ENCODE measurements at places on chromosomes 11 and 22.

GRCh38 chr11:16713594-16713993, 24.9 kb upstream of the C11orf58 start:
- no peak for DNase-seq

DNA sequence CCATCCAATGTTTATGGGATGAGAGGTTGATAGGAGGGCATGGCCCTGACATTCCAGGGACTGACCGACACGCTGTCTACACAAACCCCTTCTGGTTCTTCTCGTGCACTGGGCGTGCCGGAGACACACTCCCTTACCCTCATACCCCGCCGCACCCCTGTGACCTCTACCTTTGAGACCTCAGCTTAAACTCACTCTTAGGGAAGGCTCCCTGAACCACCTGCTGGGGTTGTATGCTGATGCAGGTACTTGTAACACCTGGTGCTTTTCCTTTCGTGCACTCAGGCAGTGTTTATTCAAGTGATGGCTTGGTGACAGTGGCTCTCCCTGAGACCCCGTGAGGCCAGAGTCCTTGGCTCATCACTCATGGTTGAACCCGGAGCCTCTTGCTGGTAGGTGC, 12.0 kb downstream of the PPARA start:
- DNase-seq, result no peak

- no peak for DNase-seq
These were observed 33.7 kb downstream of the EXPH5 start for GRCh38 chr11:108559904-108560303.

DNA sequence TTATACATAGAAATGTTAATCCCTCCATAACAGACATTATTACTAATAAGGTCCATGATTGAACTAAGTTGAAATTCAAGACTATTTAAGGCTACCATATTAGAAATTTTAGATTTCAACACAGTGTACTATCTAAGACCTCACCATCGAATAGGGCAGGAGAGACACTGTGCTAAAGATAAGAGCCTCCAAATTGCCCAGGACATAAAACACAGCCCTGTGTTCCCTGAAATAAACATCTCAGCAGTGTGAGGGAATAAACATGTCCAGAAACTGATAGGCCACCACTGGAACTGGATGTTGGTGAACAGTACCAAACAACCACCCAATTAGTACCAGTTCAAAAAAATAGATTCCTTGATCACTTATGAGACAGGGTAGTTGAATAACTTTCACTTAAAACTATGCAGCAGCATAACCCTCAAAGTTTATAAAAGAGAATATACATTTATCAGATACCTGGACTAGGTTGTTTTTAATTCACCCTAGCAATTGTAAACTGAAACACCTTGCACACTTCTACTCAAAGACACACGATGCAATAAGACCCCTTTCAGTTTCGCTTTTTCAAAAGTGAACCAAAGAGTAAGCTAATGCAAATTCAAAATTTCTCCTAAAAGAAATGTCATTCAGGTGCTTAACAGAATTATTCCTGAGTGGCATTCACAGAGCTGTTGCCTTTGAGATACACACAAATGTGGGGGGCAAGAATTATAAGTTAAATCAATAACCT, 34.3 kb downstream of the USP28 start:
- no peak for DNase-seq

DNA sequence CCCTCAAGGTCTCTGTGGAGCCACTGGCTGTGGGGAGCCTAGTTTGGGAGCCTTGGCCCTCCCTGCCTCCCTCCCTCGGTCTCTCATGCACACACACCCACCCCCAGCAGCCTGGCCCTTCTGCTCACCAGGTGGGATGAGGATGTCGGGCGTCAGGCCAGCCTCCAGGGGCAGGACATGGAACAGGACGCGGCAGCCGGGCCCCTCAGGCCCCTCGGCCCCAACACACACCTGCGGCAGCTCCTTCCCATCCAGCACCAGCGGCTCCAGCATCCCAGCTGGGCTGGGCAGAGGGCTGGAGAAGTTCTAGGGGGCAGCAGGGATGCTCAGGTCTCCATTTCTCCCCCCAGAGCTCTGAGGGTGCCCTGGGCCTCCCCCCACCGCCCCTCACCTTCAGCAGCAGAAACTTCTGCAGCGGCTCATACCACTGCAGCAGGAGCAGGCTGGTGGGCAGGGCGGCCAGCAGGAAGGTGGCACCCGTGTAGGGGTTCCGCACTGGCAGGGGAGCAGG, 11.2 kb downstream of the MAP4K2 start:
- DNase-seq, result no peak

GRCh38 chr11:66045177-66045639, 3.8 kb downstream of the GAL3ST3 start:
- DNase-seq, result no peak

DNA sequence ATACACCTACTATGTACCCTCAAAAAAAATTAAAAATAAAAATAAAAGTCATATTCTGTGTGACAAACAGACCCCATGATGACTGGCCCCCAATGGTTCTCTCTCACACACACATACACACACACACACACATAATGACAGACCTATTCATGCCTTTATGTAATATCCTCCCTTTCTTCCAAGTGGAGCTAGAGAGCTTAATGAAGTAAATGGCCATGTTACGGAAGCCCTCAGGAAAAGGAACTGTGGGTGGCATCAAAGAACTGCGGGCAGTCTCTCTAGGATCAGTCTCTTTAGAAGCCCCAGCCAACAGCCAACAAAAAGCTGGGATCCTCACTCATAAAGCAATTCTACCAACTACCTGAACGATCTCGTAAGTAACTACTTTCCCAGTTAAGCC, 125.5 kb downstream of the SIK3 start:
- no peak for DNase-seq

DNA sequence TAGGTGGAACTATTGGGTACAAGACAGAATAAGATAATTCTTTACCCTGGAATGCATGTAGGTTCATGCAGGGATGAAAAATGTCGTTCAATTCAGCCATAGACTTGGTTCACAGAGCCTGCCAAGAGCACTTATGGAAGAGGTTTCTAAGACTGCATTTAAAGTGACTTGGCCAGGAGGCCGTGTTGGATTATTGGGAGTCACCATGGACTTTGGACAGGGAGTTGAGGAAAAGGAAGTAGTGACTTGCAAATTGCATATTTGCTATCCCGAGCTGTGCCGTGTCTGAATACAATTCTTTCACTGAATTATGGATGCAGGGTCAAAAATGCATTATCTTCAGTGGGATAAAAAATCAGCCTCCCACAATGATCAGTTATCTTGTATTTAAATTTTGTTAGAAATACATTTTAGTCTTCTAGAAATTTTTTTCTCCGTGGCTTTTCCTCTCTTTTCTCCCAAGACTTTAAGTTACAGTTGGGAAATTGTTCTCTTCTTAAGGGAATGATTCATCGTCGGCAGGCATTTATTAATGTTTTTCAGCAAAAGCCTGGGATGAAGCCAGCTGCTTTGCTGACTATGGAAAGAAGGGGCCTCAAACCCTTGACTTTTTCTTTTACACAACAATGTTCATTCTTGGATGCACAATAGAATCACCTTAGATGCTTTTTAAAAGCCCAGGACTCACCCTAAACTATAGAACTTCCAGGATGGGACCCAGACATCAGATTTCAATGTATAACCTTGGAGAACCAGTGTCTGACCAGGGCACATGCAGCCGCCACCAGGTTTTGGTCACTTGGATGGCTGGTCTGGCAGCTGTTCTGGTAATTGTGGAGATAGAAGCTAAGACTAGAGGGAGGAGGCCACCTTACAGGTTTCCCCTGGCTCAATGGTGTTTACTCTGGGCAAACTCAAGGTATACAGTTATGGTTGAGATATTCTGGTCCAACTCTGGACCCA, 70.8 kb downstream of the FAT3 start:
- no peak for DNase-seq

DNA sequence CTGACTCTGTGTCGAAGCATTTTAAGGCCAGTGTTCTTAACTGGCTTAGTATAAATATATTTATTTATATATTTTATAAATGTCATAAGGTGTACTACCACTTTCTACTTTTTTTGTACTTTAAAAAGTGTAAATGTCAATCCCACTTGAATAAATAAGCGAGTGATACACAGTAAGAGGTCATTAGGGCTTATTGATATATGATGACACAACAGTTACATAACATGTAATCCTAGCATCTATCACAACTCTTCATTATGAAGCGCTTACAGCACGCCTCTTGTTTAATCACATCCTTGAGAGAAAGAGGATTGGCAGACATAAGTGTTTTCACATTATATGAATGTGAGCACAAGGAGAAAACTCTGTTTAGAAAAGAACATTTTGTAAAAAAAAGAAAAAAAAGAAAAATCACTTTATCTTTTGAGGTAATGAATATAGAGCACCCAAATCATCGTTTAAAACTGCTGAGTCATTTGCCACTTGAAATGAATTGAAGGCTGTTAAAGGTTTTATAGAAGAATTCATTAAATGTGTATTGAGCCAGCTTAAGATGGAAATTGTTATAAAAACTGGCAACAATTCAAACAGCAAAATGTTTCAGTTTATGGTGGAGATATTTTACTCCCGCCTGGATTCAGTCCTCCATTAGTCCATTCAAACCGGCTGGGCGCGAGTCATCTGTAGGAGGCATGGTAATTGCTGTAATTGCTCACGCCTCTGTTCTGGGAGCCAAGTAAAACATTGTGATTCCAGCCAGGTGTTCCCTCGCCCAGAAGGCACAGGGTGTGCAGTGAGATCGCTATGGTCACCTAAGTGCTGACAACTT, 627.3 kb upstream of the KIRREL3 start:
- peak; percentile 81 for DNase-seq

- DNase-seq, result no peak
These were observed 3.6 kb downstream of the CACNG2 start for GRCh38 chr22:36699915-36700314.

DNA sequence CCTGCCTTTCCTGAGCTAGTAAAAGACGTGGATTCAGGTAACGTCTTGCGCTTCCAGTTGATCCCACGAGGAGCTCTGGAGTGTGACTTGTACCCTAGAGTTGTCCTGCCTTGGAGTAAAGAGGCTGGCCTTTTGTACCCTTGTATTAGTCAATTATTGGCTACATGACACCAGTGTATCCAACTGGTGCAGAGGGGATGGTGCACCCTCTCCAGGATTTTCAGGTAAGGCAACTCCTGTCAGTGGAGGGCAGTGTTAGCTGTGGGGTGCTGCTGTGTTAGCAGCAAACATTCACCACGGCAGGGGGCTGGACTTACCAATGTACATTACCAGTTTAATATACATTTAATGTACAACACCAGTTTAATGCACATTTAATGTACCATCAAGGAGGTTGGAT, 233.5 kb downstream of the MIAT start:
- DNase-seq, result no peak

- no peak for DNase-seq
These were observed 3.7 kb upstream of the PGGHG start for GRCh38 chr11:285021-285893.

GRCh38 chr22:23123804-23124254, 18.0 kb downstream of the RSPH14 start:
- no peak for DNase-seq

GRCh38 chr11:7513234-7514098, at the start of gene PPFIBP2:
PPFIBP2 (plus strand) TSS chr11:7513999; CDS start chr11:7549476, 35,477 bp downstream.
- no peak for DNase-seq

- DNase-seq, result no peak
These were observed 2.4 kb downstream of the ZDHHC24 start for GRCh38 chr11:66543263-66544107.

DNA sequence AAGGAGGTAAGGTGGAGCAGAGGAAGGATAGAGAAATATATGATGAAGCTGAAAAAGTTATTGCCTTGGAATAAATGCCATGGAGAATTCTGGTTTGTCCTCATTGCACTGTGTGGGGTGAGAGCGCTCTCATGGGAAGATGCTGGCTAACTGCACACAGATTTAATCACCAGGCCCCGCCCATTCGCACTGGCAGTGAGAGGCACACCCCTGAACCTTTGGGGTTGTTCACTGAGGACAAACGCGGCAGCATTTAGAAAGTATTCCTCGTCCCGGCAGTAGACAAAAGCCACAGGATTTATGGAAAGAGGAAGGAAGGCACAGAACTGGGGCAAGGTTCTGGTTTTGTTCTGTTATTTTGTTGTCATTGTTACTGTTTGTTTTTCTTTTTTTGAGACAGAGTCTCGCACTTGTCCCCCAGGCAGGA, 70.2 kb downstream of the MED15 start:
- DNase-seq, result no peak

DNA sequence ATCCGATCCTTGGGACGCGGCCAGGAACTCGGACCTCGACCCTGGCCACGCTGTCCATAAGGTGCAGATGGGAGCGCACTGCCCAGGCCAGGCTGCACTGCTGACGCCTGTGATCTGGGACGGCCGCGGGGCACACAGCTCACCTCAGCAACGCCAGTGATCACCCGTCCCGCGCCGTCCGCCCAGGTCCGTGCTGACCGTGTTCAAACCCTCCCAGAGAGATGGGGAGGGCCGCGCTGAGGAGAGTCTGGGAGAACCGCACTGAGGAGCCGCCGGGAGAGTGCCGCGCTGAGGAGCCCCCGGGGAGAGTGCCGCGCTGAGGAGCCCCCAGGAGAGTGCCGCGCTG, 636 bp downstream of the KCNQ1OT1 start:
- DNase-seq, result no peak

DNA sequence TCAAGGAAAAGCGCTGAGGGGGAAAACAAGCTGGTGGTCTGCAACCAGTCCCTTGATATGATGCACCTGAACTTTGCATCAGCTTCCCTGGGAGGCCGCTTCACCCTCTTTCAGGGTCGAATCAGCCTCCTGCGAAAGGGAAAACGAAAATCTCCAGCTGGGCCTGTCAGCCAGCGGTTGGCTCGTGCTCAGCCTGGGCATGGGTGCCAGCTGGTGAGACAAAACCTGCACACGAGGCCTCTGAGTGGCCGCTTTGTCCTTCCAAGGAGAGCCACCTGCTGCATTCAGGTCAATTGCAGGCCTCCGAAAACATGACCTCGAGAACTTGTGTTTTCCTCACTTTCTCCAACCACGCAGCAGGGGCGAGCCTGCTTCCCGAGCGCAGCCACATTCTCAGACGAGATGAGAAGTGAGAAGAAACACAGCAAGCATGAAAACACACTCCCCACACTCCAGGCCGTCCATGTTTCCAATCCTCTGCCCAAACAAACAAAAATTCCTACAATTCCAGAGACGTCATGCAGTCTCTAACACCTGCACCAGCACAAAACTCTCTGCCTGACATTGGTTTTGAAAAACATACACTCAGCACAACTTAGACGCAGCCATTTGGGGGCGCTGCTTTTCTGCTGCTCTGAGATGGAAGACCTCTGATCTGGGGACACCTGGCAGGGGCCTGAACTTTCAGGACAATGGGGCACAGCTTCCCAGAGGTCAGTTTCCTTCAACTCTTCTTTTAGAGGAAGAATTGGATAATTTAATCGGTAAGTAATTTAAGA, 77.1 kb downstream of the DHCR7 start:
- DNase-seq, result no peak

Data from DMS79 (cell line).